Astrocyte of the cerebellum (primary cell): ENCODE measurements at places on chromosomes 7 and 10.

- DNase-seq: no peak
Measured at GRCh38 chr7:139639563-139639962, 116.1 kb downstream of the CLEC2L start.

DNA sequence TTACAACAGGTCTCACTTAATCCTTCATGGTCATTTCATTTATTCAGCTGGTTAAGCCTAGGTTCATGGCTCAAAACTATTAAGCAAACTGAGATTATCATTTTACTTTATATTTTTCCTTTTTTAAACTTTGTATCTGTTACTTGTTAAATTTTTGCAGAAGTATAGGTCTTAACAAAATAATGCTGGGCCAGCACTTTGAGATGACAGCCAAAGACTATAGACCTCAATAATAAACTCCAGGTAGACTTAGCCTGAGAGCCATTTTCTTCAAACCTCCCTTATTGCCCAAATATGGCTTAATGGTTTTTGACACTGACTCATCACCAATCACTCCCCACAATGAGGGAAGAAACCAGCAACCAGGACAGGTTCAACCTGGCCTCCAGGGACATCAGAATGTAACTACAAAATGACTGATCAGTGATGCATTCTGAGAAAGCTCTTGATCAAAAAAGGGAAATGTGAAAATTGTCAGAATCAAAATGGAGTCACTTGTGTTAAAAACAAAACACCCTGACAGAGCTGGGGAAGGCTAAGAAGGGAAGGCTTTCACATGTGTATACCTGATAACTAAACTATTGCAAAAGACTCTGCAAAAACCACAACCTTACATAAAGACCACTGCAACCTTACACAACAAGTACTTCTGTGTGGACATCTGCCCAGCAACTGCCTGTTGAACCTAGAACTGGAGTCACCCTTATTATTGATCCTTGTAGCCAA, 2.1 kb upstream of the CCDC126 start:
- no peak for DNase-seq

DNA sequence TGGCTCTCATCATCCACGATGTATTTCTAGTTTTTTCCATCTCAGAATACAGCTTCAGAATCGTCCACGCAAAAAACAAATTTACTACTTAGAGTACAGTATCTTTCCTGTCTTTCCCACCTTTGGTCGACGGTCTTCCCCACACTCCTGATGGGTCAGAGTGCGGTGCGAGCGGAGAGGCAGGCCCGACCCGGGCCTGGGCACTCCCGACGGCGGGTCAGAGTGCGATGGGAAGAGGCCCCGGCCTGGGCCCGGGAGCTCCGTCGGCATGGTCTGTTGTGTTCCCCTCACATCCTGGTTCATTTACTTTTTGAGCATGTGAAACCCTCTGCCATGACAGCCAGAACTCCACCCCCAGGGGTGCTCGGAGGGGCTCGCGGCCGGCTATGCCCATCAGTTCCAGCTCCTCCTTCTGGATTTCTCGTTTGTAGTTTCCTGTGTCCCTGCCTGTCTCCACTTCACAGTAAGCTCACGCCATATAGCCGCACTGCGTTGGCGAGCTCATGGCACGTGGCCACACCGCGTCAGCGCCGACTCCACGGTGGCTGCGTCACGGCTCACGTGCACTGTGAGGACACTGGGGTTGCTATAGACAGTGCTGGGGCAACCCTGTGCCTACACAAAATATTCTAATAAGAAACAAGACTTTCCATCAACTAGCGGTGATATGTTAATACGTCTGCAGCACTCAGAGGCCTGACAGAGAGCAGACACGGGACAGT, 7.8 kb downstream of the COX19 start:
- DNase-seq: no peak

- DNase-seq: no peak
Measured at GRCh38 chr10:12592967-12593366, 243.6 kb downstream of the CAMK1D start.

GRCh38 chr10:51137756-51138529, 63.7 kb downstream of the PRKG1 start:
- DNase-seq: peak; percentile 9

- DNase-seq: no peak
Measured at GRCh38 chr7:22992874-22993840, 20.8 kb downstream of the HYCC1 start.

DNA sequence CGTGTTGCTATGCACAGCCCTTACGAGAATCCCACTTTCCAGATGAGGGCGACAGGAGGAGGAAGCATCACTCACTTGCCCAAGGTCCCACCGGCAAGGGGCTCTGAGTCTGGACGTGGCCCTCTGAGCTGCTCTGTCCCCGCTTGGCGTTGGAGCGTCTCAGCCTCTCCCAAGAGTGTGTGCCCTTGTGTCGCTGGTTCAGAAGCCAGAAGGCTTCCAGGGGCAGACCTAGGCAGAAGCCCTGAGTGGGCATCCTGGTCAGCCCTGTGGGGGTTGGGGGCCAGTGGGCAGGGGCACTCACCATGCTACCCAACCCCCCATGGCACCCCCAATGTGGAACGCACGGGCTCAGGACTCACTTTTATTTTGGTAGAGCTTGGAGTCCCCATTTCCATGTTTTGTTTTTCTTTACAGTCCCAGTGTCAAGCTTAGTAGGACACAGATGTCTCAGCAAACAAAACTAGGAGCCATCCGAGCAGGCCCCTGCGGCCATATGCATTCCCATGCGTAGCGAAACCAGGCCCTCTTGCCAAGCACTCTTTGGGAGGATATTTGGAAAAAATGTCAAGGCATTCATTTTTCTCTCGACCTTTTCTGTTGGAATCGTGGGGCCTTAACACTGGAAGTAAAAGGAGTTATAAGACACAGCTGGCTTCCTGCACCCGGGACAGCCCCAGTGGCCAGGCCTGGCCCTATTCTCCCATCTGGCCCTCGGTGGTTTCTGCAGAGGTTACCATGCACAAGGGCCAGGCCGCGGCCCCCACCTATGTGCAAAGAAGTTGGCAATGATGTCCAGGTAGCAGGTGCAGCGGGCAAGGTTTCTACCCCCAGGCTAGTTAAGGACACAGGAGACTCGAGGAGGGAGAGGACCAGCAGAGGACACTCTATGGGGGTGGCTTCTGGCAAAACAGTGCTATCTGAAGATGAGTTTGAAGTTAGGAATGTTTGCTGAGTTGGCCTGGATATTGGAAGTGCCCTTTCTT, 97.0 kb downstream of the LHPP start:
- no peak for DNase-seq

- no peak for DNase-seq
Measured at GRCh38 chr7:117674617-117675016, 194.8 kb downstream of the CFTR start.

- DNase-seq: no peak
Measured at GRCh38 chr7:21542891-21543527, at the start of gene DNAH11. DNAH11 (plus strand) TSS chr7:21543039; CDS start chr7:21543246, 207 bp downstream.

DNA sequence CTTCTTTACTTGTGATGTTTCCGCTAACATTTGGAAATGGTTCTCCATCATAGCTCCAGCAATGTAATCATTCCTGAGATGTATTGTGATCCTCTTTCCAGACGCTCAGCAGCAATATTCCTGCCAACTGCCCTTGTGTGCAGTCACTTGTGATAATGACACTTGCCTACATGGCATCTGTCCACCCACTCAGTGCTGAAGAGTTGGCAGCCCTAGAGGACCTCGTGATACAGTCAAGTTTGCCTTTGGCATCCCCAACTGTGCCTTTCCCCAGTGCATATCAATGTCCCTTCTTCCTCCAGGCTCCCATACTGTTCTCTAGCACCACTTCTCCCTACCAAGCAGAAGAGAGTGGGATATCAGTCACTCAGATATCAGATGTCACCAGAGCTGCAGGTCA, 64.9 kb downstream of the MYOF start:
- DNase-seq: no peak

- DNase-seq: no peak
Measured at GRCh38 chr10:3783316-3783681, 1.7 kb downstream of the KLF6 start.

DNA sequence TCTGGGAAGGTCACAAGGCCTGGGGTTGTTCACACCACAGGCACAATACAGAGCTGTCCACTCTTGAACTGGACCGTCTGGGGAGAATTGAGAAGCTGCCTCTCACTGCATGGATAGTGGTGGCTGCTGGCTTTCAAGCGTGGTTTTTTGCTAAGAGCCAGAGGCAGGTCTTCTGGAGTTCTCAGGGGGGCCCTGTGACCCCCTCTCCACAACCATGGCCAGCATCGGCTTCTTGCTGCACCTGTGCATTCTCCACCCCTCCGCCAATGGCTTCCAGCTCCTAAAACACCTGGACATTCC, 140.3 kb downstream of the ADCY1 start:
- DNase-seq: no peak

DNA sequence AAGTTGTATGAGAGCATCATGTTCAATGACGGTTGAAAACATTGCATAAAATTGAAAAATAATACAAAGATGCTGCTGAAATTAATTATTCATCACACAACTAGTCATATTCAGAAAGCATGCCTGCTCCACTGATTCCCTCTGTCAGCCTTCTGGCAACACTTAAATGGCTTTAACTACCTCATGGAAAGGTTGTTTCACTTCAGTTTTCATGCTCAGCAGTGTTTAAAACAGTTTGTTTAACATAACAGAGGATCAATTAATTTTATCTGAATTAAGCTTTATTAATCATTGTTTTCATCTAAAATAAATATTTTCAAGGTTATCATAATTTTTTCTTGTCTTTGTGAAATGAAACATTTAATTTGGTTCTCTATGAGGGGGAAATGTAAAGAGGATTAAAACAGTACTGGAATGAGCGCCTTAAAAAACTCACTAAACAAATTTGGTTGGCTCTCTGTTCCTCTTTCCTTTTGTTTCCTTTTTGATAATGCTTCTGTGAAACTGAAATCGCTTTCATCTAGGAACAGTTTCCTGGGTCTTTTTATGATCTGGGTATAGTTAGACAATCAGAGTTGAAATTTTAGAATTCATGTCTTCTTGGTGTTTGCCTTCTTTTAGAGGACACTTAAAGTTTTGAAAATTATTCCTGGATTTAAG, 427.4 kb downstream of the SH2D4B start:
- DNase-seq: no peak

DNA sequence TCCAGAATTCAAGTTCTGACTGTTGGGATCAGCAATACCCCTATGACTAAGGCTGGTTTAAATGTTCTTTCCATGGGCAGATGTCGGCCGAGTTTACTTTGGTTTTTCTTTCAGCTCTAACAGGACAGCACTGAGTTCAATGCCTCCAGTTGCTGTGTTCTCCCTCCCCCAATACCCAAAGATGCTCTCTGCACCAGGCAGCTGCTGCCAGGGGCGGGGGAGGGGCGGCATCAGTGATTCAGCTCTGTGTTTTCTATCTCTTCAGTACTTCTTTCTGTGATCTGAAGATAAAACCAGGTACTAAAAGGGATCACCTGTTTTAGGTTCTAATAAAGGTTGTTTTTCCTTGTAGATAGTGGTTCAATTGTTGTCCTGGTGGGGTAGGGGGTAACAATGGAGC, 576.7 kb upstream of the POT1 start:
- no peak for DNase-seq

- DNase-seq: no peak
Measured at GRCh38 chr7:135980012-135980551, 2.9 kb upstream of the MTPN start.

- no peak for DNase-seq
Measured at GRCh38 chr7:28704706-28705105, 253.4 kb downstream of the TRIL start.

DNA sequence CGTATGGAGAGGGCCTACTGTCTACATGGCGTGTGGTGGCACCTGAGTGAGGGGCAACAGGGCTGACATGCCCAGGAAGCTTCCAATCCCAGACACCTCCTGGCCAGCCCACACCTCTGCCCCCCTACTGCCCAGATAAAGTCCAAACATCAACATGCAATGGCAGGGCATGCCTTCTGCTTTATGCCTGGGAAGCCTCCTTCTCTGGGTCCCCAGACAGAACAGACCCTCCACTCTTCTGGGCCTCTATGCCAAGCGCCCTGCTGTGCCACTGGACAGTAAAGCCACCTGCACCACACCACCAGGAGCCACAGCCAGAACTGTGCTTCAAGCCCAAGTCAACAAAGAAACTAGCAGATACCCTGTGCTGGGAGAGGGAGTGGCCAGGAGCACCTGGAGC, 12.5 kb downstream of the TMEM72 start:
- no peak for DNase-seq

DNA sequence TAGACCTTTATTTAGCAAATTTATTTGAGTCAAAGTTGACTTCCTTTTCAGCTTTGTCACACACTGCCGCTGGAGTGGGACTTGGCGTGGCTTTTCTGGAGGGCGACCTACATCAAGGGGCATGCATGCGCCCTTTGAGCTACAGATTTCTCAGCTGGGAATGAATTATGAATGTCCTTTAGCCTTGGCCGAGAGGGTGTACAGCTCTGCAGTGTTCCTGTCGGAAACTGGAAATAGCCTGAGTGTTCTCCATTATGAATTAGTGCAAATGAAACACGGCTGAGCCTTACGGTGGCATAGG, 79.7 kb downstream of the GLRX3 start:
- DNase-seq: no peak

DNA sequence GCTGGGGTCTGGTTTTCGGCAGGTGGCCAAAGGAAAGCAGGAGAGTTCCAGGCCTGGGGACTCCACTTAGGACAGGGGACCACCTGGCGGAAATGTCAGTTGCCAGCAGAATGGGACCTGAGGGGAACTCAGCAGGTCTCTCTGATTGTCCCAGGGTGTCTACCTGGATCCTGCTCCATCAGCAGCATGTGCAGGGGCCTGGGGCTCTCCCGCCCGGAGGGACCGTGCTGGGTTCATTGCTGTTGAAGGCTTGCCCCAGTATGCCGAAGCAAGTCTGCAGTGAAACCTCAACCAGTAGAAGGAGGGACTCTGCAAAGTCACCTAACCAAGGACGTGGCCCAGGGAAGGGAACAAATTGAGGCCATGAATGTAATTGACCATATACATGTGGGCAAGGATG, 506.5 kb upstream of the MKI67 start:
- no peak for DNase-seq

- DNase-seq: no peak
Measured at GRCh38 chr10:132994185-132994796, 51.9 kb upstream of the CFAP46 start.

GRCh38 chr7:79216236-79216635, 237.2 kb downstream of the MAGI2 start:
- no peak for DNase-seq

DNA sequence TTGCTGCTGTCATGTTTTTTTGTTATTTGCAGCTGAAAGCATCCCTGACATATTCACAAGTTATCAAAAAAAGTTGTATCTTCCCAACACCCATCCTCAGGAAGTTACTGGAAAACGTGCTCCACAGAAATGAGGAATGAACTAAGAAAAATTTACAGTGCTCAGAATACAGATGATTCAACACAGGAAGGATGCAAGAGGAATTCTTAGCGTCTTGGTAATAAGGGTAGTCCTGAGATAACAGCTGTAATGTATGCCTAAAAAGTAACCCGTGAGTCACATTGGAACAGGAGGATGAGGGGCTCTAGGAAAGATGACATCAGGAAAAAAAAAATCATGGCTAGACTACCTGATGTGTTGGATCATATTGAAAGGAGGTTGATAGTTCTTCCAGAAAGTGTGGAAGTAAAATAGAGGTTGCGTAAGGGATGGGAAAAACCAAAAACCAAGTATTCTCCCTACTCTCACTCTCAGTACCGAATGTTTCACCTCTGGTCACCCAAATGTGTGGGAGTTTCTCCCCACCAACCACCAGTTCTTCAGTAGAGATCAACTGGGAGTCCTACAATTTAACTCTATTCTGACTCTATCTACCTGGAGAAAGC, 3.9 kb downstream of the ADAM12 start:
- no peak for DNase-seq
